Kasumi-1 (cell line): ENCODE measurements at places on chromosomes 2 and 18.
A peak's percentile ranks its signal among the peaks of the same experiment; 100 is the strongest.

DNA sequence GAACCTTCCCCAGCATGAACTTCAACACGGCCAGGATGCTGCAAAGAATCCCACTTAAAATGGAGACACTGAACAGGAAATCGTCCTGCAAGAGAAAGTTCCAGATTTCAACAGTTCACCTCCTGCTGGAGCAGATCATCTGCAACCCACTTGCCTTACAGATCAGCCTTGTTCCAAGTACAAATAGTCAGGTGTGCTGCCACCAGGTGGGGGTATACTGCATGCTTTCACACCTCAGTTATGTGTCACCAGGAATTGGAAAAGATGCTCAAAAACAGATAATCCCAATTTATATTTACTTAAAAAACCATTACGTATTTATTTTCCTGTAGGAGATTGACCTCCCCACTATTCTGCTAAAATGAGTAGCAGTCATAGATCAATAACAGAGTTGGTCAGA is 212.3 kb downstream of the MGAT5 start:
- DNase-seq, result no peak

GRCh38 chr2:65574993-65575392 is 142.6 kb upstream of the SPRED2 start:
- peak; percentile 33 for DNase-seq

GRCh38 chr18:13791181-13791580 is 32.8 kb upstream of the MC5R start:
- no peak for DNase-seq

- no peak for DNase-seq
Measured at GRCh38 chr2:75498907-75499306, 61.8 kb downstream of the EVA1A start.

DNA sequence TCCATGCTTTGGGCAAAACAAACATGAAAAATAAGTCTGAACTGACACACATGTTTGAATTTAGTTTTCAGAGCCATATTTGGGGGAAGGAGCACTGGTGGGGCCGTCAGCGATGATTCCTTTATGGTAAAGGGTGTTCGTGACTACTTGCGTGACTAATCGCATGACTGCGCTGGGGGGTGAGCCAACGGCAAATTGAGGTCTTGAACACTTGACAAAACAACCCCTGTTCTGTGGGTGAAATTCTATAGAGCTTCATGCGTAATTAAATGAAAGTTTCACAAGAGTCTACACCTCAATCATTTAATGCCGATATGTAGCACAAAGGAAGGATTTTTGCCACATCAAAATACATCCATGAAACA is 127.5 kb upstream of the CYP1B1 start:
- no peak for DNase-seq

- DNase-seq, result no peak
Measured at GRCh38 chr2:71634567-71634966, 181.2 kb downstream of the DYSF start.

- no peak for DNase-seq
Measured at GRCh38 chr2:50781646-50782045, 250.3 kb downstream of the NRXN1 start.

DNA sequence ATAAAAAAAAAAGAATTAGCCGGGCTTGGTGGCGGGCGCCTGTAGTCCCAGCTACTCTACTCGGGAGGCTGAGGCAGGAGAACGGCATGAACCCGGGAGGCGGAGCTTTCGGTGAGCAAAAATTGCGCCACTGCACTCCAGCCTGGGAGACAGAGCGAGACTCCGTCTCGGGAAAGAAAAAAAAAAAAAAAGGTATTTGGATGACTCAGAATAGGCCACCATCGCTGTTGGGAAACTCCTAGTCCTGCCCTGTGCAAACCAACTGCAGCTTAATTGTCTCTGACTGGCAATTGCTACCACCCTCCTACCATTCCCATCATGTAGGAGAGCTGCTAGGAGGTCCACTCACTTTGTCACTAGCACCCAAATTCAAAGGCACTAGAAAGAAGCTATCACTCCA is 43.5 kb downstream of the ATP8B1 start:
- DNase-seq, result no peak
